Aorta (tissue), 5 donors: ENCODE measurements at places on chromosomes 3 and 15. TPM values are rescaled to one million over a fixed set of nuclear protein-coding genes. Genes with fewer than 3 reads are reported as not detected.

- no peak for DNase-seq
Observed at GRCh38 chr3:176554264-176554663, 643.0 kb downstream of the TBL1XR1 start.

DNA sequence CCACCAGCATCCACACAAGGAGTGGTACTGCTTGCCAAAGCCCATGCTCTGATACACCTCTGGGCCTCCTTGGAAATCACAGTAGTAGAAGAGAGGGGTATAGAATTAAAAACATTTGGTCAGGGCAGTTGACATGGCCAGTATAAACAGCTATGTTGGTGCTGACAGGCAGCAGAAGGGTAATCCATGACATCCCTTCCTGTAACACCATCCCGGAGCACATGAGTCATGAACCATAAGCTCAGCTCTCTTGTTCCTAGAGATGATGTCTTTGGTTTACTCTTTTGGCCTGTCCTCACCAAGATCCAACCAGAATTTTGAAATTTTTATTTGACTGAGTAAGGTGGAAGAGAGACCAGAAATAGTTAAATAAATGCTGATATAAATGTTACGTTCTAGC is 132.6 kb upstream of the CTDSPL start:
- DNase-seq, result no peak

GRCh38 chr15:33852094-33852493 is 116.2 kb upstream of the CHRM5 start:
- no peak for DNase-seq

- no peak for DNase-seq
Observed at GRCh38 chr15:44525018-44525417, 11.9 kb upstream of the EIF3J start.

- no peak for DNase-seq
Observed at GRCh38 chr15:33926260-33926659, 42.0 kb upstream of the CHRM5 start.

GRCh38 chr15:32936283-32936918 is 218.6 kb downstream of the GREM1 start:
- DNase-seq, result no peak

DNA sequence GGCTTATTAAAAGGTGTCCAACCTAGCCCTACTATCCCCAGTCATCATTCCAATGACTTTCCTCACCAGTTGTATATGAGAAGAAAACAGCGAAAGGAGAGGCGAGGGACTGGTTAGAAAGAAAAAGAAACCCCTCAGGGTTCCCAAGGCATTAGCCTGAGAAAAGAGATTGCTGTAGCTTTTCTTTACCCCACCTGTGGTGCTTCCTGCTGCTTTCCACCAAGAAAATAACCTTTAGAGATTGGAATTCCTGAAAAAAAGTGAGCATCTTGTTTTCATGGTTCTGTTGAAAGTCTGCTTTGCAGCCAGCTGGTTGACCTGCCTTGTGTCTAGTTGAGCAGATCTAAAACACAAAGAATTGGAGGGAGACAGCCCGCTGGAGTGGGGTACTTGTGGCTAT is 196.4 kb downstream of the CADPS start:
- no peak for DNase-seq

- DNase-seq, result no peak
Observed at GRCh38 chr15:89410039-89410435, 75.4 kb upstream of the POLG start.

DNA sequence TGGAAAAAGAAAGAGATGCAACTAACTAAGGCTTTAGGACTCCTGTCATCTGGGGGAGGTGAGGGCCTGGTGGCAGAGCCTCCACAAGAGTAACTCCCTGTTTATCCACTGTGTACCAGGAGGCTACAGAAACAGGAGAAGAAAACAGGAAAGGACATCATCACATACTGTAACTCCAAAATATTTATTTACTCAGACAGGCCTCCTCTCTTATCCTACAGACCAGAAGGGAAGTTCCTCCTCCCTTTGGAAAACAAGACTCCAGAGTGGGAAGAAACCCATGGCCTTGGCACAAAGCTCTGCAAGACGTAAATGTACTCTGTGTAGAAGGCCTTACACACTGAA is 40.1 kb upstream of the AKAP13 start:
- DNase-seq, result no peak

DNA sequence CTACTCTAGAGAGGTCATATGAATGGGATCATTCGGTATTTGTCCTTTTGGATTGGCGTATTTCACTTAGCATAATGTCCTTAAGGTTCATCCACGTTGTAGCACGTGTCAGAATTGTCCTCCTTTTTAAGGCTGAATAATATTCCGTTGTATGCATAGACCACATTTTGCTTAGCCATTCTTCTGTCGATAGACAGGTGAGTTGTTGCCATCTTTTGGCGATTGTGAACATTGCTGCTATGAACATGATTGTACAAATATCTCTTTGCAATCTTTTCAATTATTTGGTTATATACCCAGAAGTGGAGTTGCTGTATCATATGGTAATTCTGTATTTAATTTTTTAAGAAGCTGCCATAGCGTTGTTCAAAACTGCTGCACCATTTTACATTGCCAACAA is 52.4 kb upstream of the GOLGA8J start:
- no peak for DNase-seq

- no peak for DNase-seq
Observed at GRCh38 chr3:25662736-25663320, 1.9 kb downstream of the TOP2B start.

GRCh38 chr3:52238193-52238760 is 681 bp downstream of the TWF2 start:
- peak; percentile 46 for DNase-seq

- DNase-seq, result no peak
Observed at GRCh38 chr3:50539356-50540286, 27.9 kb downstream of the C3orf18 start.

DNA sequence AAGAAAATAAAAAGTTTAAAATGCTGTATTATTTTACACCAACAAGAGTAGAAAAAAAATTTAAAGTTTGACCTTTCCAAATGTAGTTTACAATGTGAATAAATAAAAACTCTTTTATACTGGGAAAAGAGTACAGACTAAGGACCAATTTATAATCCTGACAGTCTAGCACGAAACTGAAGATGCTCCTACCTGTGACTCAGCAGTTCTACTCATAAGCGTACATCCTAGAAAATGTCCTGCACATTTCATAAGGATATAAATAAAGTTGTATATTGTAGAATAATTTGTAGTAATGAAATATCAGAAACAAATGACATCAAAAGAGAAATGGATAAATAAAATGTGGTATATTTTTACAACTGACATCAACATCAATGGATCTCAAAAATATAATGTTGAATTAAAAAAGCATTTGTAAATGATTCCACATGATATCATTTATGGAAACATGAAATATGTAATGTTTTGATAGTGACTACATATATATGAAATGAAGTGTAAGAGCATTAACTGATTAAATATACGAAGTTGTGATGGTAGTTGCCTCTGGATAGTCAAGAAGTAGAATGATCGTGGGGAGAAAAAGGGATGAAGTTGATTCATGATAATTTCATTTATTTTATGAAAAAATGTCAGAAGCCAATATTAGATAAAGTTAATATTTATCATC is 161.3 kb upstream of the CBLB start:
- DNase-seq, result no peak

DNA sequence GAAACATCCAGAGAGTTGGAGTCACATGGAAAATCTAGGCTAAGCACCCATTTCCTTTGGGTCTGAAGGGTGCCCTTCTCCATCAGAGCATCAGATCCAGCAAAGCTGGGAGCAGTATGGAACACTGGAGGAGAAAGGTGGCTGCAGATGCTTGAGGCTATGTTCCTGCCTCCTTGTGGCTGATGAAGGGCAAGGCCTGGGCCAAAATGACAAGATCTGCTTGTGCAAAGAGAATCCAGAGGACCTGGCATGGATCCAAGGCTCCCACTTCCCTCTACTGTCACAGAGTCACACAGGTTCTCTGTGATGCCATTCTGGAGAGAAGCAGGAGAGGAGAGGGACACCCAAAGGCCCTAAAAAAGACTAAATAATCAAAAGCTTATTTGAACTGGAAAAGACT is 9.2 kb upstream of the ATP8B4 start:
- DNase-seq, result peak; percentile 91

GRCh38 chr3:186996356-186996755 is 66.0 kb downstream of the ST6GAL1 start:
- DNase-seq, result no peak

DNA sequence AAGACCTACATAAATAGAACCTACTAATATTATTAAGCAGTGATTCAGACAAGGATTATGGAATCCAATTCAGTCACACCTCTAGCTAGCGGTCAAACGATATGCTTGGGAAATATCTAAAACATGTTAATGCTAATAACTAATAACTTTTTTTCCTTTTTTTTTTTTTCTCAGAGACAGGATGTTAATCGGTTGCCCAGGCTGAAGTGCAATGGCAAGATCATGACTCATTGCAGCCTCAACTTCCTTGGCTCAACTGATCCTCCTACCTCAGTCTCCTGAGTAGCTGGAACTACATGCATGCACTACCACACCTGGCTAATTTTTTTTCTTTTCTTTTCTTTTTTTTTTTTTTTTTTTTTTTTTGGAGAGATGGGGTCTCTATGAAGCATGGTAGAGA is 124.1 kb downstream of the NR2E3 start:
- no peak for DNase-seq

- DNase-seq, result no peak
Observed at GRCh38 chr15:40263024-40263754, 19.7 kb downstream of the ANKRD63 start.

- no peak for DNase-seq
Observed at GRCh38 chr15:59550956-59551355, 60.6 kb upstream of the GCNT3 start.

- no peak for DNase-seq
Observed at GRCh38 chr3:38311476-38311875, 29.4 kb downstream of the SLC22A14 start.

Gene CD86
- polyA plus RNA-seq, result 2.6 TPM

Gene GATM
- polyA plus RNA-seq, result 6.9 TPM

Gene EAF1
- polyA plus RNA-seq, result 11.0 TPM

Gene ITPKA
- polyA plus RNA-seq, result 0.43 TPM

Gene TTLL13
- not detected for polyA plus RNA-seq

Gene GREM1
- polyA plus RNA-seq, result 0.08 TPM

Gene CLDN1
- 1.6 TPM for polyA plus RNA-seq

Gene IMP3
- polyA plus RNA-seq, result 38.7 TPM

Gene SIDT1
- 0.08 TPM for polyA plus RNA-seq

Gene RBM6
- 271 TPM for polyA plus RNA-seq

Gene LRRC15
- not detected for polyA plus RNA-seq
